ENCODE measurements at places on chromosomes 11 and 22.

GRCh38 chr11:9973921-9974320 lies 310.0 kb downstream of the SWAP70 start:
- no peak for DNase-seq

- peak; percentile 81 for DNase-seq
These were observed 77.5 kb upstream of the PHOX2A start for GRCh38 chr11:72321381-72321996.

DNA sequence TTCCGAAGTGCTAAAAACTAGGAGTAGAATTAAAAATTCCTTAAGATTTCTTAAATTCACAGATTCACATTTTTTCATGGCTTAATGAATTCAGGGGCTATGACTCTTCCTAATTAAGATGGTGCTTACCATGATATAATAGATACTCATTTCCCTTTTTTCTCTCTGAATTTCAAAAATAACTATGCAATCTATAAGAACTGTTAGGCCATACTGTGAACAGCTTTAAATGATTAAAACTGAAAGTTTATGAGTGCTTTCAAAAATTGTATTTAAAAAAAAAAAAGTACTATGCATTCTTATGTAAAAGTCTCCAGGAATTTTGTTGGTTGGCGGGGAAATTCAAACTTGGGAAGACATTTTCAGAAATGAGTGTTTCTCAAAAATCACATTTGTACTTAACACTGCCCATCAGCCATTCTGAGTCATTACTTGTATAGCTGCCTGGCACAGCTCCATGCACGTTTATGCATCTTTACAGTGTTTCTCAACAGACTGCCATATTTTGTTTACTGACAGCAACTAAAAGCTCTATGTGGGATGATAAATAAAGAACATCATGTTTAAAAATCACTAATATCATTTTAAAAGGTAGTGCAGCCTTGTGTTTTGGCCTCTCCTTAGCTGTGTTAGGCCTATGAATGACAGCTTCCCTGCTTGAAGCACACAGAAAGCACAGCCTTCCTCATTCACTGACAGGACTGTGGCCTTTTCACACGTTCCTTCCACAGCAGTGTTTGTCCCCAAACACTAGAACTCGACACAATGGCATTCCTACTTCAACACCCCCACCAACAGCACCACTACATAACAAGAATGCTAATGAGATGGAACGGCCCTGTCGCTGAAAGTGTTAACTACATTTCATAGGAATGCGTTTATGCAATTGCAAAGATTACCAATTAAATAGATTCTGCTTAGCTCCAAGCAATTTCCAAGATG lies 131.4 kb downstream of the DCDC1 start:
- DNase-seq: no peak

GRCh38 chr11:111635706-111636045 lies 33.4 kb downstream of the SIK2 start:
- DNase-seq: peak; percentile 40

GRCh38 chr11:113446938-113447337 lies 28.3 kb downstream of the DRD2 start:
- DNase-seq: no peak

DNA sequence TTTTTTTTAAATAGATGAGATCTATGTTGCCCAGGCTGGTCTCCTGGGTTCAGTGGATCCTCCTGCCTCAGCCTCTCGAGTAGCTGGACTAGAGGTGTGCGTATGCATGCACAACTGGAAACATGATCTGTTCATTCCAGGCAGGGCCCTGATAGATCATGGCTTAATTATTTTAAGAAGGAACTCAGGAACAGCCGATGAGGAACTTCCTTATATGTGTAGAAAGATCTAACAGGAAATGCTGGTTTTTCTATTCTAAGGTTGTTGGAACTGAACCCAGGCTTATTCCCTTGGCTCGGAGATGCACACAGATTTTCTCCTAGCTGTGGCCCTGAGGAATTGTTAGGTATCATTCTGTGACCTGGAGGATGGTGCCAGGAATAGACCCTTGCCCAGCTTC lies 32.4 kb downstream of the SPECC1L start:
- no peak for DNase-seq

GRCh38 chr11:116052603-116053547 lies 548.7 kb upstream of the CADM1 start:
- DNase-seq: no peak

GRCh38 chr11:130849215-130849568 lies 67.1 kb downstream of the SNX19 start:
- DNase-seq: peak; percentile 29

DNA sequence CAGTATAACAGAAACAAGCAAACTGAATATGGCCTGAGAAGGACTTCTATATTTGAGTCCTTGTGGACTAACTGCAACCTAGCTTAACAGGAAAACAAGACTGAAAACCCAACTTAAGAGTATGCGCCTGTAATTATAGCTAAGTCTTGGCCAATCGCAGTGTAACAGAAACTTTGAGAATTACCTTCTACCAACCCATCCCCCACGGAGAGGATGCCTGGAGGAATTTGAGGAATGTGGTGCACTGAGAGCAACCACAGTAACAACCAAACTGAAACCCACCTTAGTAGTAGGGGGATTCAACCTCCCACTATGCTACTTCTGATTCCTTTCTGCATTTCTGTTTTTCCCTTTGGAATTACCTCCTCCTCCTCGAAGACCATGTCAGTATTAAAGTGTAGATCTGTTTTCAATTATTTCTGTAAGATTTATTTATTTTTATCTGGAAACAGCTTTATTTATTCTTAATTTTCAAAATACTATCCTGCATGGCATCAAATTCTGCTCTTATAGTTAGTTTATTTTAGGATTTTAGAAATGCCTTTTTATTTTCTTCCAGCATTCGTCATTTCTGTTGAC lies 393.6 kb downstream of the KCNA4 start:
- no peak for DNase-seq

DNA sequence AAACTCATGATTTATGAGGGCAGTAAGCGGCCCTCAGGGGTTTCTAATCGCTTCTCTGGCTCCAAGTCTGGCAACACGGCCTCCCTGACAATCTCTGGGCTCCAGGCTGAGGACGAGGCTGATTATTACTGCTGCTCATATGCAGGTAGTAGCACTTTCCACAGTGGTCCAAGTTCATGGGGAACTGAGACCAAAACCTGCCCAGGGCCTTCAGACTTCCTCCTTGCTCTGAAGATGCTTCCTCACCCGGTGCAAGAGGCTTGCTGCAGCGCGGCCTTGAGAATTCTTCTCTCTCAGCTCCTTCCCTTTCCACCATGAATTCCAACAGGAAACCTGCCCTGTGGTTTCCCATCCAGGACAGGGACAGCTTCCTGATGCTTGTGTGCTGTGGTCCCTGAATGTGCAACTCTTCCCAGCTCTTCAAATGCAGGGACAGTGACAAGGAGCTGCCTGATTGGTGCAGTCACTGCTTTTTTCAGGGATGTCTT lies 53.9 kb downstream of the GGTLC2 start:
- DNase-seq: no peak

GRCh38 chr22:31958625-31959239 lies 14.4 kb downstream of the YWHAH start:
- DNase-seq: no peak

GRCh38 chr11:67199751-67200150 lies 66.5 kb upstream of the GRK2 start:
- no peak for DNase-seq

DNA sequence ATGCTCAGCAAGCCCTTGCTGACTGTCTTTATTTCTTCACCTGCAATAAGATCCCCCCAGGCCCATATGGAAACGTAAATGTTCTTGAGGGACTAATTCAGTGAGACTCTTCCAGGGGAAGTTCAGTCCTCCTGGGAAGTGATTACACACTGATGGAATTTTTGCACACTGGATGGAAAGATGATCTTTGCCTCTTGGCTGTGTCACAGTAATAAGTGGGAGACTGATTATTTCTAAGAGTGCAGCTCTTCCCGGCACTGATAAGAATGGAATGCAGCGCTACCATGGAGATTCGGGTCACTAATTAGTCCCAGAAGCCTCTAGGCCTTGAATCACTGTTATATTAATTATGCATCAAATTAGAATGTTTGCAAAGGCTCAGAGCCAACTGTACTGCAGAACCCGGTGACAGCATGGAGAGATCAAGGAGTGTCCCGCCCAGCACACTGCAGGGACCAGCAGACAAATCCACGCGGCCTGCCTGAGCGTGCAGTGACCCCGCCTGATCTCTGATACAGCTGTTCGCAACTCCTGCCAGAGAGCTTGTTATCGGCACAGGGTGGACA lies 178.3 kb downstream of the SNX19 start:
- peak; percentile 79 for DNase-seq

All from A172 (cell line).